ENCODE measurements at places on chromosomes 2 and 18.

DNA sequence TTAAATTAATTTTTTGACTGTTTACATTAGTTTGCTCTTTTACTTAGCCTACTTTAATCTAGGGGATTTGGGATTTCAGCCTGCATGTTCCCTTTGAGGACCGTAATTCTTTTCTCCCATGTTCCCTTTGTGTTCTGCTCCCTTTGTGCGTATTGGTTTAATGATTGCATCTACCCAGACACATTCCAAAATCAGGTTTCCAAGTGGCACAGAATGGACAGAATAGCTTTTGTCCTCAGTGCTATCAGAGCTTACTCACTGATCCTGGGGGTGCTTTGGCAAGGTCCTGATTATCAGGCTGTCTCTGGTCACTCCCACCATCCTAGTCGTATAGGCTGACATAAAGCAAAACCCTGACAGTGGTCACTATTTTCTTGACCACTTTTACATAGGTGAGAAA, 867.5 kb downstream of the TSN start:
- DNase-seq: no peak

- DNase-seq: no peak
Observed at GRCh38 chr2:11491348-11491933, 25.5 kb upstream of the E2F6 start.

DNA sequence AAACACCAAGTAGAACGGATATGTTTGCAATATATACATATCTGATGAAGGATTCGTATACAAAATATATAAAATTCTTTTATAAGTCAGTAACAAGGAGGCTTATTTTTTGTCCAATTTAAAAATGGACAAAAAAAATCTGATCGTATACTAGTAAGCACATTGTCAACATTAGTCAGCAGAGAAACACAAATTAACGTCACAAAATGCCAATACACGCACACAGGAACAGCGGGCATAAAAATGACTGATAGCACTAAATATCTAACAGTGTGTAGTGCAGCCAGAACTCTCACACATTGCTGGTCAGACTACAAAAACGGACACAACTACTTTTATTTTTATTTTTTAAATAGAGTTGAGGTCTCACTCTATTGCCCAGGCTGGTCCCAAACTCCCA, 69.5 kb downstream of the LAMA1 start:
- no peak for DNase-seq

GRCh38 chr18:61984349-61984748, 91.5 kb upstream of the RNF152 start:
- no peak for DNase-seq

- DNase-seq: peak; percentile 28
Observed at GRCh38 chr2:10448576-10449485, 704 bp upstream of the ODC1 start.

GRCh38 chr2:206217743-206218142, 56.7 kb upstream of the ZDBF2 start:
- no peak for DNase-seq

DNA sequence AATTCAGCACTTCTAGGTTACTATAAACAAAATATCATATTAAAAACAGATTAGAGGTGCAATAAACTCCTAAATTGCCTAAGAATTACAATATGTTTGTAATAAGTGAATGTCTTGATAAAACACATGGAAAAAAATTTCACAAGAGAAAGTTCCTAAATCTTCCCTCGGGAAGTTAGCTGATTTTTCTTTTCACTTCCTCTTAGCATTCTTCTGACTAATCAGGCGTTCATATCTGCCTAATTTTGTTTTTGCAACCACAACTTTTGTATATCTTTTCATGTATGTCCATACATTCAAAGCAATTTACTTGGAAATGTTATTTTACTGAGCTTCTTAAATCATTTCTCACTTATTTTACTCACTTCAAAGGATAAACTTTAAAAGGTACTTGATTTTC, 88.5 kb downstream of the RTTN start:
- no peak for DNase-seq

- DNase-seq: no peak
Observed at GRCh38 chr18:49819823-49820671, 6.7 kb upstream of the ACAA2 start.

DNA sequence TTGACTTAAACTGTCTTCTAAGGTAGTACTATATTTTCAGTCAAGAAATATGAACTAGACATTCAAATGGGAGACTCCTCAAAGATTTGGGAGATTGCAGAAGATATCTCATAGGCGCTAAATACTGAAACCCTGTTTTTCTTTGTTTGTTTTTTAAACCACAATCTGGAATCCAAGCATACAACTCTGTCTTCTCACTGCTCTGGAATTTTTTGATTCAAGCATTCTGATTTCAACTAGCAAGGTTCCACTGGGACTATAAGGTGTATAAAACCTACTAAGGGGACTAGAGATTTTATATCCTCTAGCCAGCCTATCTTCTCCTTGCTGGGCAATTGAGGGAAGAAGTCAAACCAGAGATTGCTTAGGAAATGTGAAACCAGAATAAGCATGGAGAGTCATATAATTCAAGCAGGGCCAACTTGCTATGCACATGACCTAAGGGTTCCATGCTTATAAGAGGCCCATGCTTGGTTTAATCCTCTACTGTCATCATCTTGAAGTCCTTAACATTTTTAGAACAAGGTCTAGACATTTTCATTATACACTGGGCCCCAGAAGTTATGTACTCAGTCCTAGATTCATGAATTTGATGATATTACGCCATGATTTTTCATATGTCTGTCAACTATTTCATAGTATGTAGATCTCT, 405.5 kb downstream of the PARD3B start:
- no peak for DNase-seq

DNA sequence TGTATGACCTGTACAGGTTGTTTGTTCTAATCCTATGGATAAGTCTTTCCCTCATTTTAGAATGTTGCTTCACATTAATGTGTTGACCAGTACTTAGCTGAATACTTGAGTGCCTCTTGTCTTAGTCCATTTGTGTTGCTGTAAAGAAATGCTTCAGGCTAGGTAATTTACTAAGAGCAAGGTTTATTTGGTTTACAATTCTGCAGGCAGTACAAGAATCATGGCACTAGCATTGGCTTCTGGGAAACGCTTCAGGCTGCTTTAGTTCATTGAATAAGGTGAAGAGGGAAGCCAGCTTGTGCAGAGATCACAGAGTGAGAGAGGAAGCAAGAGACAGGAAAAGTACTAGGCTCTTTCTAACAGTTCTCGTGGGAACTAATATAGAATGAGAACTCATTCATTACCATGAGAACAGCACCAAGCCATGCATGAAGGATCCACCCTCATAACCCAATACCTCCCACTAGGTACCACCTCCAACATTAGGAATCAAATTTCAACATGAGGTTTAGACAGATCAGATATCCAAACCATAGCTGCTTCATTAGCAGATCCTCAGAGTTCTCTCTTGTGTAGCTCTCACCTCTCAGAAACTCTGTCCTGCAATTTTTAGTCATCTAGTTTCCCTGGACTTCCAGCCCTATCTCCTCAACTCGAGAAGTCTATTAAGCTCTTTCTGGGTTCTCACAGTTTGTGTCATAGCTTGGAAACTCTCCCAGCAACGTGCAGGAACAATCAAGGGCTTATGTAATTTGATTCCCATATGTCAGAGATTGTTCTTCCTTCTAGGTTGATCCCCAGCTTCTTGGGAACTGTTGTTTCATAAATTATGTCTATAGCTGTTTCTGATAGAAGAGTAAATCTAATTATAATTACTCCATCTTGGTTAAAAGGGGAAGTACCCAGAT, 2082.3 kb upstream of the CELF4 start:
- peak; percentile 50 for DNase-seq

- DNase-seq: no peak
Observed at GRCh38 chr2:37669446-37669845, 2.0 kb downstream of the CDC42EP3 start.

DNA sequence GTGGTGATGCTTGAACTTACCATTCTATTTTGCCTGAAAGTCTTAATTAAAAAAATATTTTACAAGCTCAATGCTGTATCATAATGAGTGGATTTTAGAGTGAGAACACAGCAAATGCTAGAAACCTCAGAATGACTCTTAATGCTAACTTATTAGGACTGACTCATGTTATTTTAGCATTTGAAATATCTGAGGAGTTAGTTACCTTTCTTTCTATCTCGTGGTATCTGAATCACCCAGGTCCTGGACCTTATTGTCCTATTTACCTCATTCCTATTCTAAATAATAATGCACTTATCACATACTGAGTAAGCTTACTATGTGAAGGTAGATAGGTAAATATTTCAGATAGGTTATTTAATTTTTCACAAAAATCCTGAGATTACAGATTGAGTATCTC, 70.7 kb downstream of the SOS1 start:
- no peak for DNase-seq

DNA sequence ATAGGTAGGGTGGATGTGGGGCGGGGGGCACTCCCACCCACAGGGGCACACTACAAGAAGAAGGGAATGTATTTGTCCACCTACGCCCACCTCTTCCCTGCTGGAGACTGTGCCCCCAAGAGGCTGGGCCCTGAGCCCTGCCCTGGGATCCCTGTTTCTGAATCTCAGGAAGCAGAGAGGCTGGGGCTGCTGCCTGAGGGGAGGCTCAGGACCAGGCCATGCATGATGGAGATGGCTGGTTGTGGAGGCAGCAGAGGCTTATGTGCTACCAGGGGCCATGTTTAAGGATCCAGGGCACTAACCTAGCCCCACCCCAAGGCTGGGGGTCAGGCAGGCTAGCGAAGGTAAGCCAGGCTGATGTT, 81.1 kb upstream of the OTOF start:
- DNase-seq: no peak

GRCh38 chr2:54666634-54667265, 56.7 kb upstream of the EML6 start:
- no peak for DNase-seq

- DNase-seq: no peak
Observed at GRCh38 chr18:41642756-41643155, 312.3 kb upstream of the PIK3C3 start.

DNA sequence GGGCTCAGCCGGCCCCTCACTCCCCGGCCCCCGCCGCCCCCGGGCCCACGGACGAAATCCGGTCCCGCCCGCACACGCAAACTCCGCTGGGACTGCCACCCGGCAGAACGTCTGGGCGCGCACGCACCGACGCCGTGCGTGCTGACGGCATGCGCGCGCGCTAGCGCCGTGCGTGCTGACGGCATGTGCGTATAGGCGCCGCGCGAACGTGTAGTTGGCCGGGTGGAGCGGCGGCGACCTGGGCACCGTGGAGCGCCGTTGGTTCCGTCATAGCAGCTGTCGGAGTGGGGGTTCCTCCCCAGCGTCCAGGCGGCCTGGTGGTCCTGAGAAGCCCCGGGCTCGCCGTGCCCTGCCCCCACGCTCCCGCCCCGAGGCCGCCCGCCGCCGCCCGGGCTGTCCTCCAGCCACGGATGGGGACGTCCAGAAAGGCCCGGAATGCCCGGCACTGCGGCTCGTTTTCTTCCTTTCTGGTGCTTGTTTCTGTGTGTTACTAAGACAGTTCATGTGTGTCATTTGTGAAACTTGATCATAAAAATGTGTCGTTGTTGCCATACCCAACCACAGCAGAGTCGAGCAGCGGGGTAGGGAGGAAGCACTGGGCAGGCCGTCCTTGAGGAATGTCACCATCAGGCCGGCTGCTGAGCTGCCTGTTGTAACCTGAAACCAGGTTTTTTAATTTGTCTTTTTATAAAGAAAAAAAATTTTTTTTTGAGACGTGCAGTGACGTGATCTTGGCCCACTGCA, at the start of gene TXNL4A:
TXNL4A (minus strand) TSS at position 113 of the 744 bp plus-strand sequence. CDS start 171 bp downstream, outside the sequence.
- no peak for DNase-seq

GRCh38 chr2:199979398-199979797, 24.0 kb downstream of the MAIP1 start:
- no peak for DNase-seq

- DNase-seq: no peak
Observed at GRCh38 chr2:50732796-50733195, 299.1 kb downstream of the NRXN1 start.

- DNase-seq: no peak
Observed at GRCh38 chr2:127575185-127575765, 39.8 kb downstream of the MYO7B start.

DNA sequence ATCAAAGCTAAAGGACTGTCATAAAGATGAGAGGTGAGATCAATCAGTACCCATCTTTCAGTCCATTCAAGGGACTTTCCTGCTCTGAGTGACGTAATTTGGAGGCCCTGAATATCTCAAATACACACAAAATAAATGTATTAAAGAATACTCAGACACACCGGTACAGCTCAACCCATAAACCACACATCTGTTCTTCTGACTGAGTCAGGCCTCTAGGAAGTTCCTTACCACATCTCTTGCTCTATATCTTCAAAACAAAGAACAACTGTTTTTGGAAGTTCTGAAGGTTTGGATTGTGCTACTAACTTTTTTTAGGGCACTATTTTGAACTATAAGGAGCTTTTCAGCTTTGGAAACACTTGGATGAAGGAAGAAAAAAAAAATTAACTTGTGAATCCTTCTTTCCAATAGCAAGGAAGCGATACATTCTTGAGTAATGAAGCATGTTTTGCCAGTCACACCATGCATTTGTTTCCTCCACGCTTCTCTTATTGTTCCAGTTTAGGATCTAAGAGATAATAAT, 866.5 kb upstream of the VRK2 start:
- peak; percentile 9 for DNase-seq

DNA sequence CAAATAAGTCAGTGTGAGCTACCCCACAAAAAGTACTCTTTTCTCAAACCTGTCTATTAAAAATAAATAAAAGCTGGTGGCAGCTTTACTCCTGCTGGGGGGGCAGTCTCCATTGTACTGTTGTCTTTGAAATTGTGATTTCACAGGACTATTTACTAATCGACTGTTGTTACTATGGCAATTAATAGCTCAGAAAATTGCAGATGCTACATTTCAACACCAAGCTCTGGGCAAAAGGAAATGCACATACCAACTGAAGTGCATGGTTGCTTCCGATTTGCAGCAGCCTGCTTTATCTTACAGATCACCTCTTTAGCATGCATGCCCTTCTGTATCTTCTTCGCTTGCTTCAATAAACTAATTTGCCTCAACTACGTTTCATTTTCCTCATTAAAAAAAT, 117.6 kb upstream of the DAPL1 start:
- DNase-seq: no peak

- no peak for DNase-seq
Observed at GRCh38 chr2:175039490-175039889, 34.3 kb upstream of the CHN1 start.

- DNase-seq: no peak
Observed at GRCh38 chr2:215423234-215423633, 12.6 kb downstream of the FN1 start.

- DNase-seq: no peak
Observed at GRCh38 chr18:21575656-21576055, 24.8 kb downstream of the ESCO1 start.

Measured in BJ (cell line).